ENCODE measurements at places on chromosomes 2 and 18.

- peak; percentile 46 for DNase-seq
These were observed 18.9 kb upstream of the THOC1 start for GRCh38 chr18:286515-287310.

DNA sequence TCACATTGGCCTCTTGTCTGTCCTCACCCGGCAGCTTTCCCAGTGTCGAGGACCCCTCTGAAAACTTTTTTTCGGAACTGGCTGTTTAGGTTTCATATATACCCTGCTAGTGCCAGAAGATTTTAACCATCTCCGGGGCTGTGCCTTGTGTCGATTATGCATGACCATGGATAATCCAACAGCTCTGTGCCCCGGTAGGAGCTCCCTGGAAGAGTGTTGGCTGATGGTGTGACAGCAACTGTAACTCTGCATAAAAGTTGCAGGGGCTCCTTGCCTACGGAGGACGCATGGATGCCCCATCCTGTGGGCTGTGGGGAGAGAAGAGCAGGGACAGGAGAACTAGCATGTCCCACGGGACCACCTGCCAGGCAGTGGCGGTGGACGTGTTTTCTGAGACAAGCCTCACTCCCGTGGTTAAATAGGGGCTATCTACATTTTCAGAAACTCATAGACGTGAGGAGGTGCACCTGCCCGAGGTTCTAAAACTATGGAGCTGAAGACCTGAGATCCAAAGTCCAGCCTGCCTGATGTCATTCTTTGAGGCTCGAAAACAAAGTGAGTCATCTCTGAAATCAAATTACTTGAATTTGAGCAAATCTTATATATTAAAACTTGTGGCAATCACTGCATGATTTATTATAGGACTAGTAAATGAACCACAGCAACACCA, 437.2 kb upstream of the HS6ST1 start:
- DNase-seq = no peak

DNA sequence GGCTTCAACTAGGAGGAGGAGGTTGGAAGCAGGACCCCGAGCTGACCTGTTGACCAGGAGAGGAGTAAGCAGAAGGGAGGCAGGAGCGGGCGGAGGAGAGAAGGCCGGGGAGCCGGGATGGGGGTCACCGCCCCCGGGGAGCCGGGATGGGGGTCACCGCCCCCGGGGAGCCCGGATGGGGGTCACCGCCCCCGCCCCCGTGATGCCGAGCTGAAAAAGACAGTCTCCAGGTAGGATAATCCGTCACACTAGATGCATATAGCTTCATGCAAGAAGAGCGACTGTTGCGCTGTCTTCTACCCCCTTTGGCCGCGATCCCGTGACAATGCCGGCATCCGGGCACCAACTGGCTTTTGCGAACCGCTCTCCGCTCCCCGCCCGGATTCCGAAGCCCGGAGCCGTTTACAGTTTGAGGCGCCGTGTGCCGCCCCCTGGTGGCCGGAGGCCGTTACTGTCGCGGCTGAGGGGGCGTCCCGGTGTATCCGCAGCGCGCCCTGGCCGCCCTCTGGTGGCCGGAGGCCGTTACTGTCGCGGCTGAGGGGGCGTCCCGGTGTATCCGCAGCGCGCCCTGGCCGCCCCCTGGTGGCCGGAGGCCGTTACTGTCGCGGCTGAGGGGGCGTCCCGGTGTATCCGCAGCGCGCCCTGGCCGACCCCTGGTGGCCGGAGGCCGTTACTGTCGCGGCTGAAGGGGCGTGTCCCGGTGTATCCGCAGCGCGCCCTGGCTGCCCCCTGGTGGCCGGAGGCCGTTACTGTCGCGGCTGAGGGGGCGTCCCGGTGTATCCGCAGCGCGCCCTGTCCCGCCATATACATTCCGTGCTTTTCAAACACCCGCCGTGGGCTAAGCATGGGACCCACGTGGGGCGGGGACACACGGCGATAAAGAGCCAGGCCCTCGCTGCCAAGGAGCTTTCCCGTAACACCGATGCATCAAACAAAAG, 89.6 kb downstream of the ACTR3 start:
- DNase-seq = no peak

DNA sequence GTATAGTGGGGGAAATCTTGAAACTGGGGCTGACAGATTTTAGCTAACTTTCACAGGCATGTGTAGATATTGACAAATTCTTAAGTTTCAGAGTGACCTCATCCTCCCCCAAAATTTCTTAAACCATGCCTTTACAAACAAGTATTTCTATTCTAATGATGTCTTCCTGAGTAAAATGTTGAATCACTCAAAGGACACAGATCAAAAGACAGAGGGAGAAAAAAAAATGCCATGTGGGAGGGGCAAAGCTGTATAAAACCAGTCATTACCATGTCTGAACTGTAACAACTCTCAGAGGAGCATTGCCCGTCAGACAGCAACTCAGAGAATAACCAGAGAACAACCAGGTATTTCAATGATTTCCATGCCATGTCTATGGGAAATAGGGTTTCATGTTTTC, at the start of gene SERPINB2:
Gene SERPINB2, plus strand, starts transcription at position 282 of the 400 bp plus-strand sequence. CDS start 3,740 bp downstream, outside the sequence.
- DNase-seq = no peak

- DNase-seq = peak; percentile 53
These were observed 67.8 kb downstream of the ODC1 start for GRCh38 chr2:10380048-10380926.

- peak; percentile 32 for DNase-seq
These were observed 284.1 kb downstream of the PHLPP1 start for GRCh38 chr18:62999392-62999791.

GRCh38 chr2:107340955-107341354, 455.0 kb upstream of the ST6GAL2 start:
- no peak for DNase-seq

DNA sequence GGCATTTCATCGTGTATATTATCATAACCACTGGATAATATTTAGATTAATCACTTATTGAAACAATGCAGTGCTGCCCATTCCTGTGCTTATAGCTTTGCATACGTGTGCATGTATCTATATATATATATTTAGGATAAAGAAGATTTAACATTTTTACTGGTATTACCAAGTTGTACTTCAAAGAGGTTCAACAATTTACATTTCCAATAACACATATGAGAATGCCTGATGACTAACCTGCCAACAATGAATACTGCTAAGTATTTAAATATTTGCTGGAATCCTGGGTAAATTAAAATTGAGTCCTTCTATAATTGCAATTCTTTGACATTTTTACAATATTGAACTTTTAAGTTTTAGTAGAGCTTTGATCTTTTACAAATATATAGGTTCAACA, 111.4 kb downstream of the SLC39A10 start:
- DNase-seq = no peak

- peak; percentile 9 for DNase-seq
These were observed 297.9 kb downstream of the RDH14 start for GRCh38 chr2:18262601-18263000.

- DNase-seq = no peak
These were observed 313.1 kb upstream of the SYT4 start for GRCh38 chr18:43590182-43590903.

DNA sequence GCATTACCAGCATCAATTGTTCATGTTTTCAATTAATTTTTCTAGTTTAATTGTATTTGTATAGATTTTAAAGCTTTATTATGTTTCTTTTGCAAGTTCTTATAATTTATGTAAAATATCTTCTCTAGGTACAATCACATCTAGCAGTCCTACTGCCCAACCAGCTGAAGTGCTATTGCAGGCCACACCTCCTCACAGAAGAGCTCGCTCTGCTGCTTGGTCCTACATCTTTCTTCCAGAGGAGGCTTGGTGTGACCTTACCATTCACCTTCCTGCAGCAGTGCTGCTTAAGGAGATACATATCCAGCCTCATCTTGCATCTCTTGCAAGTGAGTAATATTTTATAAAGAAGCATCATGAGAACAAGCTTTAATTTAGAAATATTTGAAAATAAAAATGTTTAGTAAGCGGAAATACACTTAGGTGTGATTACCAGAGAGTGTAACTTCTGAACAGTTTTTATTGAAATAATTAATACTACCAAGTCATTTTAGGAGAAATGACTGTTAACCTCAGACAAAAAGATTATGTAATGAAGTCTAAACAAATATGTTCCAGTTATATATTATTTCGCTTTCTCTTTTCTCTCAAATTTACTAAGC, 122.9 kb upstream of the TTC27 start:
- DNase-seq = no peak

GRCh38 chr2:220127311-220127710, 499.9 kb downstream of the SLC4A3 start:
- DNase-seq = no peak

DNA sequence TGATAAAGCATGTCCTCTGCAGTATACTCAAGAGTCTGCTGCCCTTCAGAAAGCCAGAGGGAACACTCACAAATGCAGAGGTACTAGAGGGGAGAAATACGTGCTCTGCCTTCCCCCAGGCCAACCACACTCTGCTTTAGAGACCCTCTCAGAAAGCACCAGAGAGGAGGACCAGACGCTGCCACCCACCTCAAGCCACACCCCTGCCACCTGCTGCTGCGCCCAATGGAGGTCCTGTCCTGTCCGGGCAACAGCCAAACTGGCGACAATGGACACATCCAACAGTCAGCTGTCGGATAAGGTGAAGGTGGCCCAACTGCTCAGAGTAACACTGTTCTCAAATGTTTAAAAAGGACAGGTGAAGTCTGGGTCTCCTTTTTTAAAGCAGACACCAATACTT, 44.6 kb downstream of the FAM168B start:
- no peak for DNase-seq

- DNase-seq = no peak
These were observed 128.2 kb downstream of the SS18 start for GRCh38 chr18:25962176-25962575.

GRCh38 chr2:138237667-138238384, 263.7 kb upstream of the SPOPL start:
- no peak for DNase-seq

DNA sequence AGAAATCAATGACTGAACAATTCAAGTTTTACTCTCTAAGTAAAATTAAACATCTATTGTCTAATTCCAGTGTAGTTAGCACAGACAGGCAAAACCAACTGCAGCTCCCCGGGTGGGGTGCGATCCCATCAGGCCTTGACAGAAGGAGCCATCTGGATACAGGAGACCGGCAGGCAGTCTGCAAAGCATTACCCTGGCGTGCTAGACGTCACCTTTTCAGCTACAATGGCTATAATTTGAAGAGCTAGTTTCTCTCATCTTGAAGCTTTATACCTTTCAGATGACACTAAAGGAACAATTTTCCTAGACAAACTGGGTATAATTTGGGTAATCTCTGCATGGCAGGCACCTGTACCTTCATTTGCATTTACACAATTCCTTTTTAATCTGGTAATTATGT, 761.5 kb upstream of the SOX11 start:
- no peak for DNase-seq

- DNase-seq = no peak
These were observed 762.2 kb upstream of the HS6ST1 start for GRCh38 chr2:129080715-129081476.

GRCh38 chr2:135987441-135987840, 2.0 kb upstream of the DARS1 start:
- no peak for DNase-seq

DNA sequence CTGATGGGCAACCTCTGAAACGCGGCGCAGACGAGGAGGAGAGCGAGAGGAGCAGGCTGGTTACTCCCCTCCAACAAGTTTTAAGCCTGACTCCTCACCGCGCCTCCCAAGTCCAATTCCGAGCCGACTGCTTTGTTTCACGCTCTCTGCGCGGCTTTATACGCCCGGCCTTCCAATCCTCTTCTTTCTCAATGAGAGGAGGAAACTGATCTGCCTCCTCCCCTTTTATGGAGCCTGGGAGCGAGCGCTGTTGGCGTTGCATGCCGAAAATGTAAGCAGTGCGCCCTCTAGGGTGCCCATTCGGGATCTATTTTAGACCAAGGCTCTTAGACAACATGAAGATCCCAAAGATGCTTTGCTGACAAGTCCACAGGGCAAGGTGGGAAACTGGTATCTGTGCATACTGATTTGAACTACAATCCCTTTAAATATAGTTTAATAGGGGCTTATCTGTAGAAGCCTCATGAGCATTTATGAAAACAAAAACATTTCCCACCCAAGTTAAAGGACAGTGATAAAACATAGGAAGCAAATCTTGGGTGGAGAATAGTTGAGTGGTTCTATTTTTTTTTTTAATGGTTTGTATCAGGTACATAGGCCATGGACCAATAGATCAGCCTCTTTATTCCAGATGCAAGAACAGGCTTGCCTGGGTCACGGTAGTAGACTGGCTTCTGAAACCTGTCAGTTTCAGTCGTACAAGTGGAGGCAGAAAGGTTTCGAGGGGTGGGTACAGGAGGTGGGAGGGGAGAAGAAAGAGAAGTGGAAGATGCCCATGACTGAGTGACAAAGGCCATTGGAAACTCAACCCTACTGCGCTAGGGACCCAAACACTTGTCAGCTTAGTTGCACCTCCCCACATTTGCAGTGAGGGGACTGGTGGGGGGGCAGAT, at the start of gene RND3:
Gene RND3, minus strand, starts transcription at position 131 of the 893 bp plus-strand sequence. CDS start 250 bp downstream, outside the sequence.
- peak; percentile 100 for DNase-seq

DNA sequence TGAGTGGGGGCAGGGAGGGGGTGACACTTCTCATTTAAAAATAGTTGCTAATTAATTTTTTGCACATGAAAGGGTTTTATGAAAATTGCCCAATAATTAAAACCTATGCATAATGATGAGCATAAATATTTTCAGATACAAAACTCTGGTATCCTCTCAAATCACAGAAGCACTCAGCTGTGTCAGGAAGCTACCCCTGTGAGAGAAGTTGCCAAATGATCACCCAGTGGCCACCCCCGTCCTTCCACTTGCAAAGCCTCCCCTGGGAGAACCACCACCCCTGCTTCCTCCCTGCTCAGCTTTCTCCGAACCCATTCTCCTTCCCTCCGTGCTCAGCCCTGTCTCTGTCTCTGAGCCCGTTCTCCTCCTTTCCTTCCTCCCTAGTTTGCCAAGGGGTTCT, 400.2 kb upstream of the SALL3 start:
- DNase-seq = no peak

- no peak for DNase-seq
These were observed 45.2 kb downstream of the TMEM185B start for GRCh38 chr2:120177973-120178372.

- DNase-seq = no peak
These were observed 70.5 kb upstream of the AFF3 start for GRCh38 chr2:100212850-100213249.

- no peak for DNase-seq
These were observed 40.7 kb downstream of the CYP26B1 start for GRCh38 chr2:72106978-72107377.

- DNase-seq = no peak
These were observed 312.0 kb downstream of the CELF4 start for GRCh38 chr18:37253394-37254235.

GRCh38 chr2:207082619-207083018, 83.1 kb downstream of the KLF7 start:
- no peak for DNase-seq

DNA sequence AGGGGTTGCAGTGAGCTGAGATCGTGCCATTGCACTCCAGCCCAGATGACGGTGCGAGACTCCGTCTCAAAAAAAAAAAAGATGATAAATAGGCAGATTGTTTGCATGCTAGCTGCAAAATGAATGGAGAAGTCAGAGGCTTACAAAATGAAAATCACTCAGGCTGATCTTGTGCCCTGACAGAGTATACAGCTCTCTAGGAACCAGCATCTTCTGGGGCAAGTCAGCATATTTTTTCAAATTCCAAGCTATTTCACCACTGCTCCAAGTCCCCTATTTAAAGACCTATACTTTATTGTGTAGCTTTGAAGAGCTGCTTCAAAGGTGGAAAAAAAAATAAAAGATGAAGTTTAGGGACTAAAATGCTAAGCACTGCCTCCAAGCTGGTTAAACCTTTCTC, 6.1 kb downstream of the E2F6 start:
- DNase-seq = no peak

GRCh38 chr18:22964116-22964515, 31.0 kb downstream of the RBBP8 start:
- no peak for DNase-seq

GRCh38 chr2:40388161-40388560, 63.7 kb downstream of the SLC8A1 start:
- DNase-seq = peak; percentile 30

GRCh38 chr2:99445065-99445464, 44.8 kb downstream of the REV1 start:
- DNase-seq = peak; percentile 55
